Vagina (tissue), 2 donors: ENCODE measurements at places on chromosomes 3 and 15. TPM values are rescaled to one million over a fixed set of nuclear protein-coding genes. Genes with fewer than 3 reads are reported as not detected.

DNA sequence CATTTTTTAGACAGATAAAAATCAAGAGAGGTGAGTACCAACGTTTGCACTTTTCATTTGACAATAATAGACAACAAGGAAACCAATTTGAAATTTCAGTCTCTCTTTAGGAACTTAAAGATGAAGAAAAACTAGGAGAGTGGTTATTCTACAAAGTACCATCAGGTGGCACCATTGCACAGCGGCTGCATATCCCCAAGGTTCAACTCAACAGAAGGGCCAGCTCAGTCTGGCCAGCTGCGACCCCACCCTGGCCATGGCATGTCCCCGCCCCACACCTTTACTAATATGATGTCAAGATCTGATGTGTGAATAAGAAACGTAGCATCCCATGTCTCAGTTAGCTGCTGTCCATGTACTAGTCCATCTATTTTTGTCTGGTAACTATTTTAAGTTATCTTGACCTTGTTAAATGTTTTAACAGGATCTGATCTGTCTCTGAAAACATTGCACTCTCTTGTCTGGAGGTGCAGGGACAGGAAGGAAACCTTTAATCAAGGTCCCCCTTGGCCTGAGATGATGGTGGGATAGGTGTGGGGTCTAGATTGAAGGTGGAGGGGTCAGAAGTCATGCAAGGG is 35.5 kb upstream of the CGNL1 start:
- no peak for DNase-seq

BOC gene
- total RNA-seq = 93.1 TPM

DNA sequence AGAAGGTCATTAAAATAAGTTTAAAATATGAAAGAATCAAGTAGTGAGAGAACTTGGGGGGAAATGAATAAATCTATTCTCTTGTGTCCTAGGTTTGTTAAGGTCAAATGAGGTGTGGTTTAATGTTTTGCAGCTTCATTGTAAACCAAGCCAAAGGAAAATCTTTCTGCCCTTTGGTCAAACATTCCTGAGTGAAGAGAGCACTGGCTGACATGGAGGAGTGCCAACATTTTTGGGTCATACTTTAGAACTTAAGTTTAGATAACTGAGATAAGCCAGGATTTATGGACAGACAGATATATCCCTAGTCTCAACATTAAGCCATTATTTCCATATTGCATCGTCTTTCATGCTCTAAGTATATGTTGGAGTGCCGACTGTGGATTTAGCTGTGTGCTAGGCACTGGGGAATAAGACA is 66.4 kb downstream of the PTPRG start:
- no peak for DNase-seq

- no peak for DNase-seq
Measured at GRCh38 chr3:8841472-8841871, 72.1 kb upstream of the OXTR start.

NDN gene
- total RNA-seq = 79.3 TPM

CLDN16 gene
- 0.49 TPM for total RNA-seq

EFCC1 gene
- 3.7 TPM for total RNA-seq

- DNase-seq = no peak
Measured at GRCh38 chr3:16467393-16467792, 46.1 kb downstream of the RFTN1 start.

- DNase-seq = no peak
Measured at GRCh38 chr3:50599716-50600118, 11.9 kb downstream of the CISH start.

MYZAP gene
- 15.2 TPM for total RNA-seq

GRCh38 chr3:102400142-102400541 is 34.7 kb upstream of the ZPLD1 start:
- DNase-seq = no peak

GRCh38 chr3:186746008-186746407 is 28.8 kb downstream of the KNG1 start:
- DNase-seq = no peak

DNA sequence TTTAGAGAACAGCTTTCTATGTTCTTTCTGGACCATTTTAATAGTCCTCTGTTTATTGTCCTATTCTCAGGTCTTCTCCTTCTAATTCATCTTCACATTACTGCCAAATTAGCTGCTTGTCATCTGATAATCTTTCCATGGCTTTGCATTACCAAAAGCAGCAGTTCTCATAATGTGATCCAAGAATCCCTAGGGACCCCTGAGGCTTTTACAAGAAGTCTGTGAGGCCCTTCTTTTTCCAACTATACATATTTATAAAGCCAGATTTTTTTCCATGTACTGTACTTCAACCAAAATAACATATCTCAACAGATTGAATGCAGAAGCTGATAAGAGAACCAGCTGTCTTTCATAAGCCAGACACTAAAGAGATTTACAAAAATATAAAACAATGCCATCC is 162.5 kb upstream of the BFSP2 start:
- DNase-seq = no peak

DNA sequence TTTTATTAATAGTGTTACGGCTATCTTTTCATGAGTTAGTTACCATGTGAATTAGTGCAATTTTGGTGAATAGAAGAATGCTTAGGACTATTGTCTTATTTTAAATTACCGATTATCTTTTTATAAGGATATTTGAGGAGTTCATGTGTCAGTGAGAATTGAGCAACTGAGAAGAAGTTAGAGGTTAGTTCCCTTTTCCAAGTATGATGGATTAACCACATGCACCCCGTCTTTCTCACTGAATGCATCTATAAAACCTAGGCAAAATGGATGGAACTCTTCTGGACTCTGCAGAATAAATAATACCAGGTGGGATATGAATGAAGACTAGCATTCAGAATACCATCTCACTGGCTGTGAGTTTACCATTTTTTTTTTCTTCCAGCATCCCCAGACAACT is 74.3 kb downstream of the TCF12 start:
- no peak for DNase-seq

SNRPN gene
- total RNA-seq = 79.6 TPM

- DNase-seq = no peak
Measured at GRCh38 chr3:11305509-11305908, 33.3 kb downstream of the ATG7 start.

DNA sequence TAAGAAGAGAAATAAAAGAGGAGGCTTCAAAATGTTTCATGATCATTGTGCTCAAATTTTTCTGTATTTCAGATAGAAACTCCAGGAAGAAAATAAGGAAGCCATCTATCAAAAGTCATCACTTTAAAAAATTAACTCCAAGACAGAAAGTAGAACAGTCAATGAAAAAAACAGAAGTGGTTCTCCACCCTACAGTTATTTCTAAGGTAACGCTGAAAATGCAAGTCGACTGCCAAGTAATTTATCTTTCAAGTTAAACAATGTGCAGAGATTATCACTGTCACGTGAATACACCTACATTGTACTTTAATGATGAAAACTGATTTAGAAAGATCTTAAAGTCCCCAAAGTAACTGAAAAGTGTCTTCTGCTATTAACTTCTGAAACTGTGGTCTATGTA is 78.5 kb upstream of the SNRPA1 start:
- no peak for DNase-seq

GRCh38 chr3:46663591-46664135 is 29.8 kb downstream of the ALS2CL start:
- DNase-seq = no peak

- DNase-seq = no peak
Measured at GRCh38 chr3:88440701-88441100, 290.9 kb downstream of the C3orf38 start.

DNA sequence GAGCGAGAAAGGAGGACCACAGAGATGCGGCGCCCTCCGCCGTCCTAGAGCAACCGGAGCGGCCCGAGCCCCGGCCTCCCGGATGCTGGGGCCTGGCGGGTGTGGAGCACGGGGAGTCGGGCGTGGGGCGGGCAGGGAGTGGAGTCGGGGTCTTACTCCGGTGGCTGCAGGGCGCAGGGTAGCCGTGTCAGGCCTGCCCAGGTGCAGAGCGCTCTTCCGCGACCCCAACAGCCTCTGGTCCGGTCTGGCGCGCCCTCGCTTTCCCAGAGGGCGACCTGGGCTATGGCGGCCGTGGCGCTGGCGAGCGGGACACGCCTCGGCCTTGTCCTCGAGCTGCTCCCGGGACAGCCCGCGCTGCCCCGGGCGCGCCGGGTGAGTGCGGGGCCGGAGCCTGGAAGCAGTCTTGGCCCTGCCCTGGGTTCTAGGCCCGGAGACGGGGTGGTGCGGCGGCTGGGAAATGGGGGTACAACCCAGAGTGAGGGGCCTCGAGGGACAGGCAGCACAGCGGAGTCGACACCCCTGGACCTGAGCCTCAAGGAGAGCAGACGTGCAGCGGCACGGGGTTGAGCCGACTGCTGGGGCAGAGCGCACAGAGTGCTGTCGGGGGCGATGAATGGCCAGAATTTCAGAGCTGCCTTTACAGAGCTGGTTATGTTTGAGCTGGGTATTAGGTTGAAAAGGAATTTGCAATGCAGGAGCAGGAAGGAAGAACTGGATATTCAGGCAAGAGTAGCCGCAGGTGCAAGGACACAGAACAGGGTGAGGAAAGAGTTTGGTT is at the start of gene ZNF662:
ZNF662 (plus strand) TSS at position 73 of the 778 bp plus-strand sequence. CDS start 1,973 bp downstream, outside the sequence.
- DNase-seq = no peak

GRCh38 chr3:180881065-180881801 is 31.2 kb upstream of the FXR1 start:
- no peak for DNase-seq

SYNPR gene
- total RNA-seq = not detected

- no peak for DNase-seq
Measured at GRCh38 chr3:21954709-21955108, 203.7 kb upstream of the ZNF385D start.

DNA sequence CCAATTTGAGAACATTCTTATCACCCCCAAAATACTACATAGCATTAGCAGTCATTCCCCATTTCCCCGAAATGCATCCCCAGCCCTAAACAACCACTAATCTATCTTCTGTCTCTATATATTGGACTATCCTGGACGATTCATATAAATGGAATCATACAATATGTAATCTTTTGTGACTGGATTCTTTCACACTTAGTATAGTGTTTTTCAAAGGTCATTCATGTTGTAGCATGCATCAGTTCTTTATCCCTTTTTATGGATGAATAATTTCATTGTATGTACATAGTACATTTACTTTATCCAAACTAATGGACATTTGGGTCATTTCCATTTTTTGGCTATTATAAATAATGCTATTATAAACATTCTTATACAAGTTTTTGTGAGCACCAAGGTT is 27.5 kb upstream of the EIF1B start:
- DNase-seq = no peak

RNU6-1 gene
- not detected for total RNA-seq

DNAJB11 gene
- total RNA-seq = 34.6 TPM

GRCh38 chr15:53976844-53977392 is 1.3 kb upstream of the UNC13C start:
- no peak for DNase-seq

GRCh38 chr3:34213478-34213877 is 415.0 kb downstream of the PDCD6IP start:
- no peak for DNase-seq

- DNase-seq = no peak
Measured at GRCh38 chr3:38136393-38136776, 542 bp downstream of the ACAA1 start.

- DNase-seq = no peak
Measured at GRCh38 chr3:190807719-190808375, 54.6 kb downstream of the GMNC start.

MINAR1 gene
- 0.74 TPM for total RNA-seq

DNA sequence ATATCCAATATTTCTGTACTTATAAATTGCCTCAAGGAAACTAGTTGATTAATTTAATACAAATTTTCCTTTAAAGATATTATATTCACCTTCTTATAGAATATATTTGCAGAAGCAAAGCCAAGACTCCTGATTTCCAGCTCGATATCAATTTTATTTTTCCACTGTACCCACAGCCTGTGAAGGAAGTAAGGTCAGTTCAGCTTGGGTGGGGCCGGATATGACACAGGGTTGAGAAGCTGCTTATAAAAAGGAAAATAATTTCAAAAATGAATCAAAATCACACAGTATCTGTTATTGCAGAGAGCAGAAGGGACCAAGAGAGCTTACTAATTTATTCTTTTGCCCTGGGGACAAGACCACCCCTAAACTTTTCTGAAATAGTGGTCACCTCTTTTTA is 491.4 kb downstream of the TUSC7 start:
- no peak for DNase-seq

COPB2 gene
- total RNA-seq = 67.0 TPM

GPR87 gene
- 12.3 TPM for total RNA-seq

DNA sequence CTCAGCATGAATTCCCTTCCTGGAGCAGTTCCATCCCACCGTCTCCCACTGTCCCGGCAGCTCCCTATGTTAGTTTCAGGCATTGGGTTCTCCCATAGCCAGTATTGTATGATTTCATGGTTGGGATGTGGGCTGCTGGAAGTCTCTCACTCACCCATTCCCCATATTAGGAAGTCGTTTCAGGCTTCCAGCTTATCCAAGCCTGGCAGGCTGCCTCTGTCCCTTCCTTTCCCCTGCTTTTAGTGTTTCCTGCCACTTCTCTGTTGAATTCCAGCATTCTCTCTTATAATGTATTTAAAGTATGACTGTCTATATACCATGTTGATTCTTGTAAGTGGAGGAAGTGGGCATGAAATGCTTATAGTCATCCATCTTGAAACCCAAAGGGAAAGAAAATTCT is 309.7 kb upstream of the RBMS3 start:
- DNase-seq = no peak

GRCh38 chr15:70503798-70504298 is 259.5 kb downstream of the UACA start:
- DNase-seq = no peak

GRCh38 chr3:113952921-113953320 is 5.1 kb downstream of the ZDHHC23 start:
- no peak for DNase-seq

TMEM40 gene
- total RNA-seq = 31.7 TPM

INSYN1 gene
- total RNA-seq = 5.6 TPM

DNA sequence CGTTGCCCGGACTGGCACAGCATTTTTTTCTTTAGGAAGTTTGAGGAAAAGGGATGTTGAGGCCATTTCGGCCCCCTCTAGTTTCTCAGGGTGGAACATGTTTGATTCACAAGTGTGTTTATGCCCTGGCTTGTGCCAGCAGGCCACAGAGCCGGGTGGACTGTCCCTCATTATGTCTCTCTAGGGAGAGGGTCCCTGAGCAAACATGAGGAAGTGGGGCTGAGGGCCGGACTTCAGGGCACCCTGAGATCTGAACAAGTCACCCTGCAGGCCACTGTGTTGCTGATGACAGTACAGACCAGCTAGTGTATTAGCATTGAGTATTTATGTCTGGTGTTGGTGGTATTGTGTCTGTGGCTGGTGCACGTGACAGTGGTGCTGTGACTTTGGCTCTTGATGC is 34.9 kb downstream of the RNU5B-1 start:
- DNase-seq = no peak

CYP11A1 gene
- total RNA-seq = 8.8 TPM

EXD1 gene
- total RNA-seq = not detected
